ENCODE measurements at places on chromosomes 12 and 14.
A peak's percentile ranks its signal among the peaks of the same experiment; 100 is the strongest.

DNA sequence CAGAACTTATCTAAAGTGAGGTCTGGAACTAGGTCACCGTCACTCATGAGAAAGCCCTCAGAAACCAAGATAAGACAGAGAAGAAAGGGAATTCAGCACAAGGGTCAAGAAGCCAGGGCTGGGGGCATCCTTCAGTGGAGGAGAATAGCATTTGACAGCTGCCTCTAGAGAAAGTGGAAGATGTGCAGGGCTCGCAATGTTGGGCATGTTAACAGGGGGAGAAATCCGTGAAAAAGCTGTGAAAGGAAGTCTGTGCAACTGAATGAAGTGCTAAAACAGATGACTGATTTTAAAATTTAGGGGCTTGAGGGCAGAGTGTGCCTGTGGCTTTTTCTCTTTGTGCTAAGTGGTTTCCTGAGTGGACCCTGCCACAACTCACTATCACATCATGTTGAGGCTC, 97.7 kb upstream of the IFNG-AS1 start:
- DNase-seq = no peak

DNA sequence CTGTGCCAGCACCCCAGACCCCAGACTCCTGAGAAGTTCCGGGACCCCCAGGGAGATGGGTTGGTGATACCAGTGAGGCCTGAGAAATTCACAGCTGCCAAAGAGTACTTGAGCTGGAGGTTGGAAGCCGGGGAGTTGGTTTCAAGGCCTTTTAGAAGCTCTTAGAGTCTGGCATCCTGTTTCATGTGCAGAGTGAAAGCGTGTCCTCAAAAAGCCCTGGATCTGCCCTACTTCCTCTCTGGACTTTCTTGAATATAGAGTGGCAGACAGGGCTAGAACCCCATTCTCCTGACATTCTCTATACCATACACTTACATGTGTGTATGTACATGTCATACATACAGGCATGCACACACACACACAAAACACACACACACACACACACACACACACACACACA, 31.3 kb upstream of the PPM1A start:
- no peak for DNase-seq

- no peak for DNase-seq
These were observed 585.4 kb downstream of the SNAPC1 start for GRCh38 chr14:62347562-62348011.

DNA sequence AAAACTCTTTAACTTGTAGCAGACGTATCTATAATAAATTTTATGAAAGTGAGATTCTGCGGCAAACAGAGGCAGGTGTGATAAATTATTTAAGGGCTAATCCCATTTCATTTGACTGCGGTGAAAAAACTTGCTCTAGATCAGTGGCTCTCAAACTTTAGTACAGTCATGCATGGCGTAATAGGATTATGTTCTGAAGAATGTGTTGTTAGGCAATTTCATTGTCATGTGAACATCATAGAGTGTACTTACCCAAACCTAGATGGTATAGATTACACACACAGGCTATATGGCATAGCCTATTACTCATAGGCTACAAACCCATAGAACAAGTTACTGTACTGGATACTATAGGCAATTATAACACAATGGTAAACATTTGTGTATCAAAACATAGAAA, 83.7 kb downstream of the HEATR5A start:
- no peak for DNase-seq

DNA sequence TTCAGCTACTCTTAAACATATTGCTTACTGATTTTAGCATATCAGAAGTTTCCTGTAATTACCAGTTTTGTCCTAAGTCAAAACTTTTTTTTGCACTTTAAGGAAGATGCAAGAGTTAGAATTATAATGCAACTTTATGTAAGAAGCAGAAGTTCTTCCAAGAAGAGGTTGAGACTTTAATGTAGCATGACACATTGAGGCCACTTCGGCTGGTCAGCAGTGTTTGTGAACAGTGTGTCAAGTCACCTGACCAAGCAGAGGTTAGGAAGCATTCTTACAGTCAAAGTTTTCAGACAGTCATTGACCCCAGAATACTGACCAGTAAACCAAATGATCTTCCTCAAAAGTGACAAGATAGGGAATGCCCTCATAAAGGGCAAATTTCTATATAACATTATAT, 15.2 kb downstream of the FGFR1OP2 start:
- no peak for DNase-seq

DNA sequence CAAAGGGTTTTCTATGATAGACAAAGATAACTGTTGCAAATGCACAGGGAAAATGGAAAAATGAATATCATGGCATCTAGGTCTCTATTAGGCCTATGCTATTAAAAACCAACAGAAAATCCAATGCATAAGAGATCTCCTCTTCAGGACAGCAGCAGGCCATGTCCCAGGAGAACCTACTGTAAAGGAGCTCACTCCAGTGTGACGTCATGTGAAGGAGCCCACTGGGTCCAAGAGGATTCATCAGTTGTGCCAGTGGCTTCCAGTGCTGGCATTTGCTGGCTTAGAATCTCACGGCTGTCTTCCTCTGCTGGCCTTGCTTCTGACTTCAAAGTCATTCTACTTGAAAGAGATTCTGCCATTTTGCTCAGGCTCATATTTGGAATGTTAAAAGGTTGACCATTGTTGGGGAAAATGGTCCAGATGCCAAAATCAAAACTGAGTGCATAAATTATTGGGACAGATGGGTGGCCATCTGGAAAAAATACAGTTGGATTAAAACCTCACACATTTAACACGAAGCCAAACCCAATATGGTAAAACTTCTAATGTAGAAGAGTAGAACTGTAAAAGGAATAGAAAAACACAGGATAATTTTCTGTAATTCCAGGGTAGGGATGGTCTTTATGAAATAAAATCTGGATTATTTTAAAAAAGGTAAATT, 75.4 kb upstream of the ARID2 start:
- DNase-seq = no peak

- DNase-seq = no peak
These were observed 203.4 kb downstream of the TTC7B start for GRCh38 chr14:90612801-90613200.

GRCh38 chr12:105804591-105805265, 334.0 kb downstream of the NUAK1 start:
- no peak for DNase-seq

- DNase-seq = no peak
These were observed 137.0 kb downstream of the MED13L start for GRCh38 chr12:116140529-116140928.

- DNase-seq = no peak
These were observed 70.8 kb downstream of the SCN8A start for GRCh38 chr12:51661836-51662235.

DNA sequence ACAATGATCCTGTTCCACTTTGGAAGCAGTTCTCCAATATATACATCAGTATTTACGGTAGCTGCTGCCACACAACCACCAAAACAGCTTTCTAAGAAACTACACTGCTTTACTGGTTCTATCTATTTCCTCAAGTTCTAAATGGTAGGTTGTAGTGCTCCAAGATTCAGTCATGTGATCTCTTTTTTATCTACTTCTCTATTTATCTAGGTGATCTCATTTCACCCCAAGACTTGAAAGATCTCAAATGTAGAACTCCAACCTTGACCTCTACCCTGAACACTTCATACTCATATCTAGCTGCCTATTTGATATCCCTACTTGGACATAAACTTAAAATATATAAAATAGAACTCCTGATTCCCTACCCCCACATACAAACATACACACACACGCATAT, 133.9 kb upstream of the RAP1B start:
- DNase-seq = no peak

GRCh38 chr12:50246873-50247612, 36.3 kb downstream of the LIMA1 start:
- DNase-seq = no peak

- no peak for DNase-seq
These were observed 1024.9 kb downstream of the TMEM121 start for GRCh38 chr14:106551265-106551664.

GRCh38 chr12:57489157-57489641, 1.3 kb downstream of the MARS1 start:
- DNase-seq = no peak

GRCh38 chr12:53538209-53538689, 31.0 kb upstream of the NPFF start:
- no peak for DNase-seq

DNA sequence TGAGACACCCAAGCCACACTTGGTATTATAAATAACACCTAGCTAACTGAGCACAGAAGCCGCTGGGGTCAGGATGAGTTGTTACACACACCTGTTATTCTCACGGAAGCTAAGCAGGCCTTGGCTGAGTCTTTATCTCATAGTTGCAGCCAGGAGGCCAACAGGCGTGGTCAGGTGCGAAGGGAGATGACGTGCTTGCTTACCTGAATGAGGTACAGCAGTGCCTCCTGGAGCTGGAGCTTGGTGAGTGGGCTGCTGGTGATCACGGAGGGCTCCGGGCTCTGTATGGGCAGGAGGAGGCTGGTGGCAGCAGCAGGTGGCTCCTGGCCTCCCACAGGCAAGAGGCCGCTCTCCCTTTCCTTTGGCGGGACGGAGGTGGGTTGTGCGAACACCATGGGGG, 30.4 kb upstream of the CACNA2D4 start:
- no peak for DNase-seq

GRCh38 chr12:2386566-2386965, 333.8 kb downstream of the CACNA1C start:
- no peak for DNase-seq

GRCh38 chr12:109714913-109715244, 1.3 kb downstream of the FAM222A start:
- no peak for DNase-seq

GRCh38 chr14:103867523-103867953, 20.2 kb upstream of the PPP1R13B start:
- DNase-seq = no peak

DNA sequence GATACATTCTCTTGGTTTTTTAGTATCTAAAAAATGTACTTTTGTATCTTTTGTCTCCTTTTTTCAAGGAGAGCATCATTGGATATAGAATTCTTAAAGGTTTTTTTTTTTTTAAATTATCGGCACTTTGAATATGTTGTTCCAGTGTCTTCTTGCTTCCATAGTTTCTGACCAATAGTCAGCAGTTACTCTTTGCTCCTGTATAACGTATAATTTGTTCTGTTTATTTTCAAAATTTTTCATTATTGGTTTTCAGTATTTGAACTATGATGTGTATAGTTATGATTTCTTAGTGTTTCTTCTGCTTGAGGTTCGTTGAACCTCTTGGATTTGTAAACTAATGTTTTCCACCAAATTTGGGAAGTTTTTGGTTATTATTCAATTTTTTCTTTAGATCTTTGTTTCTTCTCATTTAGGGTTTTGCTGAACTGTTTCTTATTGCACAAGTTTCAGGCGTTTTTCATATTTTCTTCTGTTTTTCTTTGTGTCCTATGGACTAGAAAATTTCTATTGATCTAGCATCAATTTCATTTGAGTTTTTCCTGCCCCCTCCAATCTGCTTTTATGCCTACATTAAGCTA, 93.9 kb downstream of the PLBD1 start:
- DNase-seq = no peak

DNA sequence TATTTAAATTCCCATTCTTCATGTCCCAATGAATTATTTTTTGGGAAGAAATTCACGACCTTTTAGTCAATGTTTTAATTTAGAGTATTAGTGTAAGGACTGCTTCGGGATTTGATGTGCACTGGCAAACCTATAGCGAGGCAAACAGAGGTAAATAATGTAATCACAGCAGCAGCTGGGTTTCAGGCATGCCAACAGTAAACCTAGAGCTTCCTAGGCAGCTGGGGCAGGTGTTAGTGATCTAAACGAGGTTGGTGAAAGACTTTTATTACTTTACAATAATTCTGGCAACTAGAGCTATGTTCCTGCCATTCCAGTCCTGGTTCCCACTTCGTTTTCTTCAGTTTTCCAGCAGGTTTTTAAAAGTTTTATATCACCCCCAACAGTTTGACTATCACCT, 1036.4 kb upstream of the FOXG1 start:
- DNase-seq = no peak

GRCh38 chr12:67193704-67194103, 75.5 kb upstream of the CAND1 start:
- no peak for DNase-seq

DNA sequence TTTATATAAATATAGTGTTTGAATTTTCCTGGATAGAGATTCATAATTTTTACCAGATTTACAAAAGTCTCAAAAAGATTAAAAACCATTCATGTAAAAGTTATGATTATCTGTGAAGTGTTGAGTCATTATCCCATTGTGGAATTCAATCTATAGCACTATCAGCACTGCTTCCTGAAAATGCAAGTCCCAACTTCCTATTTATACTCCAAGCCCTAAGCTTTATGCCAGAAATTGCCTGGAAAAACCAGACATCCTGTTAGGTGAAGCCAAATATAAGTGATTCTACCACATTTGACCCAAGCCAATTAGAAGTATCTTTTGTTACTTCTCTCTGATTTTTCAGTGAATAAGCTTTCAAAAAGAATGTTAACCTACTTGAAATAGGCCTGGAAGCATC, 129.1 kb downstream of the GPR135 start:
- no peak for DNase-seq

- DNase-seq = no peak
These were observed 53.1 kb downstream of the KCNA1 start for GRCh38 chr12:4962539-4963486.

DNA sequence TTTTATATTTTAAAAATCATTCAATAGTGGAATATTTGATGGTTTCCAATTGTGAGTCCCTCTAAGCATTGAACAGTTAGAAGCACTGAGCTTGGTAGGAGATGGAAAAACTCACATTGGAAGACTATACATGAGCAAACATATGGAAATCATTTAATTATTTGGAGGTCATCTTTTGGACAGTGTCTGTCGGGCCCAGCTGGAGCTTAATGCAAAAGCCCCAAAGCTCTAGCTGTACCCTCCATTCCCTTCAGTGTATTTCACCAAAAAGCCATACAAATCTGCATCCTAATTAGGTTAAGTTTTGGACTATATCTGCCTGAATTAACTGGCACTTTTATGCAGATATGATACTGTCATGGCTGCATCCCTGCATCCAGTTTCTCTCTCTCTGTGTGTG, 365.7 kb downstream of the FLRT2 start:
- no peak for DNase-seq

GRCh38 chr12:71431991-71432390, 7.6 kb upstream of the LGR5 start:
- DNase-seq = no peak

DNA sequence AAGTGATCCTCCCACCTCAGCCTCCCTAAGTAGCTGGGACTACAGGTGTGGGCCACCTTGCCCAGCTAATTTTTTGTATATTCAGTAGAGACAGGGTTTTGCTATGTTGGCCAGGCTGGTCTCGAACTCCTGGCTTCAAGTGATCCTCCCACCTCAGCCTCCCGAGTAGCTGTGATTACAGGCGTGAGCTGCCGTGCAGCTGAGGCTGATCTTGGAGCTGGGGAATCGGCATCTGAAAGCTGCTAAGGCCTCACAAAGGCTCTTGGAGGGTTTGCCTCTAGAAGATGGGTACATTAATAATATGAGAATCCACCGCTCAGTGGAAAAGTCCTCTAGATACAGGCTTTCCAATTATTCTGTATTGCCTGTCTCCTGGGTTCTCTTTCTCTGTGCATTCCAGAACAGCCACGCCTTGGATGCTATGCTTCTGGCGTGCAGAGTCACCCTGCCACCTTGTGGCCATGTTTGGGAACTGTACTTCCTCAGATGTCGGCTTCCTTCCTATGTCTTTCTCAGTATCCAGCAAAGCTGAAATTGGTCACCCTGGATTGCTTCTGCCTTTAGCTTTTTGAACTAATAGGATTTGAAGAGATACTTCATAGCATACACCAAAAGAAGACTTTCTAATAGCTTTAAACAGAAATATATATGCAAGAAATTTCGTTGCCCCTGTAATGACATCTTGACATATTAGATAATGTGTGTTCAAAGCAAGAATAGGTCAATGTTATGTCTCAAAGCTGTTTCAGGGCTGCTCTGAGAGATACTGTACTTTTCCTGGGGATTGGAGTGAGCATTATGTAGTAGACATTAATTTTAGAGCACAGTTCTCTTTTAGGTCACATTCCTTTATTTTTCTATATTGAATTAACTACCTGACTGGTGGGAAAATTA, 75.4 kb downstream of the SNAPC1 start:
- peak; percentile 6 for DNase-seq

Data from esophagus squamous epithelium (tissue), 5 donors.